ENCODE measurements at places on chromosomes 2 and 18.

DNA sequence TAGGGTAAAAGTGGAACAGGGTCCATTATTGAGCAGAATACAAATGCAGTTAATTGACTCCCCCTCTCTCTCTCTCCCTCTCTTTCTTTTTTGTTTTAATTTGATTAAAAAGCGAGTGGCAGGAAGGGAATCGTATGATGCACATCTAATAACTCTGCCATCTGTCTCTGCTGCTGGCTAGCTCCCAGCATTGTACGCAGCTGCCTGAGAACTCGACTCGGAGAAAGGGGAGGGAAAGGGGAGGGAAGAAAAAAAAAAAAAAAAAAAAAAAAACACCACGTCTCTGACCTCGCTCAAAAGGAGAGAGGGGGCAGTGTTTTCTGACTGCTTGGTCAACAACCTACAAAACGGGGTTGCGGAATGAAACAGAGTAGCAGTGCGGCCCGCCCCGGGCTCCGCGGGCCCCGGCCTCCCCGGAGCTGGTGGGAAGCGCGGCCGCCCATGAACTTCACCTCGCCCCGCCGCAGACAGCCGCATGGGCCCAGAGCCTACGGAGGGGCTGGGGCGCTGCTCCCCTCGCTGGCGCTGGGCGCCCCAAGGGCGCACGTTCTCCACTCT lies 265.7 kb downstream of the TCF4 start:
- DNase-seq: no peak

DNA sequence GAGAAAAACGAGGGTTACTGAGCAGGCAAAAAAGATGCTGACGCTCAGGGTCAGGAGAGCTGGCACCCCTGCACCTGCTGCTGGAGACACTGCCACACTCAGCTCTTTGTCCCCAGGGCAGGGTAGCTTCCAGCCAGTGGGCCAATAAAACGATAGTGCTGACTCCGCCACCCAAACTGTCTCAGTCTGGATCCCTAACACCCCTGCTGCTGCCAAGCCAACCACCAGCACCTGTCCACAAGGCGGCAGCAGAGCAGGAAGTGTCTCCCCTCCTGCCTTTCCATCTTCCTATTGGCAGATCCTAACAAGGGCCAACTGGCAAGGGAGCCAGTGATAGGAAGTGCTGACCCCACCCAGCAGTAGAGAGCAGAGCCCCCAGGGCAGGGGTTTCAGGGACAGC lies 531.5 kb upstream of the SALL3 start:
- no peak for DNase-seq

GRCh38 chr2:108908713-108909070 lies 80.3 kb downstream of the EDAR start:
- DNase-seq: no peak

DNA sequence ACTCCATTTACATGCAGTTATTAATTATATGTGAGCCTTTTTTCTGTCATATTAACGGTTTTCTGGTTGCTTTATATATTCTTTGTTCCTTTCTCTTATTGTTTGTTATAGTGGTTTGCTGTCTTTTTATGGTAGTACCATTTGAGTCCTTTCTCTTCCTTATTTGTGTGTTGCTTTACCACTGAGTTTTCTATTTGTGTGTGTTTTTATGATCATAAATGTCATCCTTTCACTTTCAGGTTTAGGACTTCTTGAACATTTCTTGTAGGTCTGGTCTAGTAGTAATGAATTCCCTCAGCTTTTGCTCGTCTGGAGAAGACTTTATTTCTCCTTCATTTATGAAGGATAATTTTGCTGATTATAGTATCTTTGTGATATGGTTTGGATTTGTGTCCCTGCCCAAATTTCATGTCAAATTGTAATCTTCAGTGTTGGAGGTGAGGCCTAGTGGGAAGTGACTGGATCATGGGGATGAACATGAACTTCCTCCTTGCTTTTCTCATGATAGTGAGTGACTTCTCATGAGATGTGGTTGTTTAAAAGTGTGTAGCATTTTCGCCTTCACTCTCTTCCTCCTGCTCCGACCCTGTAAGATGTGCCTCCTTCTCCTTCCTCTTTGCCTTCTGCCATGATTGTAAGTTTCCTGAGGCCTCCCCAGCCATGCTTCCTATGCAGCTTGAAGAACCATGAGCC lies 11.5 kb downstream of the GCC2 start:
- no peak for DNase-seq

DNA sequence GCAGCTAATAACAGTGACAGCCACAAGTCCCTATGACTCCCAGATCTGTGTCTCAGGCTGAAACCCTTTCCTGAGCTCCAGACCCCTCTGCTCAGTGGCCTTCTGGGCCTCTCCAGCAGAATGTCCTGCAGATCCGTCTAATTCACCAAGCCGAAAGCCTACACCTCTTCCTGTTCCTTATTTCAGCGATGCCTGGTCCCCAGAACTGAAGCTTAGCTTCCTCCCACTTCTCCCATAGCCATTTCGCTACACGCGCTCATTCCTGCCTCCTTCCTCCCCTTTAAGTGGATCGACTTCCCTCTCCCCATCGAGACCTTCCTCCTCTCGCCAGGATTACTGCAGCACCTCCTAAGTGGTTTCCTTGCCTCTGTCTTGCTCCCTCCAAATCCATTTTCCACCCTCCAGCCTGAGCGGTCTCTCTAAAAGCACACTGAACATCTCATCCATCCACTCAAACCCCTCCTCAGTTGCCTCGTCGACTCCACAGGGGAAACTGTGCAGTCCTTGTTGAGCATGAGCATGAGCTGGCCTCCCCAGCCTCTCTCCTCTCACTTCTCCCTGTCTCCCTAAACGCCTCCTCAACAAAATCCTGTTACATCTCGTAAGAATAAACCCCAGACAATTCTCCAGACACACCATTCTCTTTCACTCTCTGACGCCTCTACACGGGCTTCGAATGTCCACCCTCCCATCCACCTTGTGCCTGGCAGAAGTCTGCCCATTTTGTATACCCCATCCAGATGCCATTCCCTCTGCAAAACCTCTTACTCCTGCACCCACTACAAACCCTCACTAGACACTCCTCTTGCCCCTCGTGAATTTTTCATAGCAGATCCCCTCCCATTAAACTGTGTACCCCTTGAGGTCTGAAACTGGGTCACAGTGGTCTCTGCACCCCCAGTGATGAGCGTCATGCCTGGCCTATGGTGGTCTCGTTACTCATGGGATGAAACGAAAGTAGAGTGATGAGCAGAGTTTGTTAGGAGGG lies 232.6 kb downstream of the ATAD2B start:
- DNase-seq: no peak

- DNase-seq: no peak
Measured at GRCh38 chr18:210075-210474, 51.7 kb downstream of the USP14 start.

GRCh38 chr2:170842785-170843184 lies 26.1 kb downstream of the GAD1 start:
- no peak for DNase-seq

GRCh38 chr18:13039806-13040205 lies 48.6 kb downstream of the CEP192 start:
- no peak for DNase-seq

All from stimulated activated CD4-positive, alpha-beta T cell treated with anti-CD3 and anti-CD28 coated beads, Interleukin-1b, Interleukin-23, amount 100 ng/mL, for 1 hour (primary cell).